A375 (cell line): ENCODE measurements at places on chromosomes 11 and 22. TPM values are rescaled to one million over a fixed set of nuclear protein-coding genes. Genes with fewer than 3 reads are reported as not detected.

Gene TMEM86A
- 0.88 and 1.4 TPM in 2 replicates for total RNA-seq

Gene KCNQ1
- 0.08 TPM in 1 of 2 replicates, not detected in the other for total RNA-seq

Gene INPP5J
- 0.77 and 0.87 TPM in 2 replicates for total RNA-seq

Gene KIAA1671
- 8.1 and 8.4 TPM in 2 replicates for total RNA-seq

Gene INS
- not detected in 2 replicates for total RNA-seq

Gene ANKRD49
- total RNA-seq: 9.3 and 20.6 TPM in 2 replicates

Gene NEFH
- not detected in 2 replicates for total RNA-seq

Gene PRR33
- total RNA-seq: not detected in 2 replicates

Gene KIRREL3
- 3.1 and 4.1 TPM in 2 replicates for total RNA-seq

Gene KRTAP5-7
- not detected in 2 replicates for total RNA-seq

Gene KCNC1
- total RNA-seq: not detected in 2 replicates

Gene C11orf42
- not detected in 2 replicates for total RNA-seq

Gene FAM83F
- under 0.01 TPM in 1 of 2 replicates, not detected in the other for total RNA-seq
